ENCODE measurements at places on chromosomes 16 and 17. TPM values are rescaled to one million over a fixed set of nuclear protein-coding genes. Genes with fewer than 3 reads are reported as not detected.

DPEP3 gene
- total RNA-seq: not detected

FBF1 gene
- total RNA-seq: 15.9 TPM

MFAP4 gene
- 39.1 TPM for total RNA-seq

OGFOD1 gene
- 100.0 TPM for total RNA-seq

ERCC4 gene
- 9.6 TPM for total RNA-seq

METTL2A gene
- total RNA-seq: 16.4 TPM

KRT28 gene
- total RNA-seq: not detected

DPEP2 gene
- not detected for total RNA-seq

DPH1 gene
- total RNA-seq: 36.1 TPM

CNTNAP1 gene
- 112 TPM for total RNA-seq

TP53TG3B gene
- not detected for total RNA-seq

CCL3 gene
- total RNA-seq: not detected

OR1A1 gene
- total RNA-seq: not detected

SLC6A2 gene
- total RNA-seq: not detected

CHST5 gene
- total RNA-seq: not detected

HS3ST4 gene
- total RNA-seq: not detected

ZG16B gene
- total RNA-seq: 0.13 TPM

ZNF594 gene
- 5.7 TPM for total RNA-seq

TBC1D16 gene
- total RNA-seq: 51.9 TPM

WDR90 gene
- total RNA-seq: 9.3 TPM

C16orf92 gene
- not detected for total RNA-seq

LITAFD gene
- not detected for total RNA-seq

ST6GALNAC1 gene
- total RNA-seq: not detected

CACNG1 gene
- not detected for total RNA-seq

KRTAP9-8 gene
- not detected for total RNA-seq

PDE6G gene
- total RNA-seq: not detected

DHRS7C gene
- total RNA-seq: not detected

HEATR3 gene
- total RNA-seq: 27.0 TPM

Data from smooth muscle cell of the pulmonary artery (primary cell).